ENCODE measurements at places on chromosomes 7 and 10.

DNA sequence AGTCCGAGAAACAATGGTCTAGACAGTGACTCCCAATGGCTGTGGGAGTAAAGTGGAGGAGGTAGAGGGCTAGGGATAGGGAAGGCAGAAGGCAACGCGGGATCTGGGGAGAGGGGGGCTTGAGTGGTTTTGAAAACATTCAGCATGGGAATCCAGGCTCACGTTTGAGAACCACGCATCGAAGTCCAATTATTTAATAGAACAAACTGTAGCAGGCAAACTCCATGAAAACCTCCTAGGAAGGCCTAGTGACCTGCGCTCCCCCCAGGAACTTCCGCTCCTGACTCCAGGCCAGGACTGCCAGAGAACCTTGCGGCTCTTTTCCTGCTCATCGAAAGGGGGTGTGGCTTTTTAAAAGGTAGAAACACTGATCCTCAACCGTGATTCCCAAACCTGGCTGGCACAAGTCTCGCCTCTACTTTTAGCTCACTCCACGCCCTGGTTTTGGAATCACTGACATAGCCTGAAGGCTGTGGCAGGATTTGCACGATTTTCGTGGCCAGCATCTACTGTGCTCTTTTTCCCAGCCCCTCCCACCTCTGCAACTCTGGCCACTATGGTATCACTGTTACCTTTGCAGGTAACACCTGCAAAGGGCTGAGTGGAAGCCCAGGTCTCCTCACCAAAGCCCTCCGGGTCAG is 43.4 kb downstream of the MYOF start:
- peaks cover 75% of the 10 kb centered on the region for H3K4me1 ChIP-seq
- H3K27ac ChIP-seq: peak overlapping the region; percentile 95
- no peaks in the 10 kb centered on the region for H3K36me3 ChIP-seq
- no peaks in the 10 kb centered on the region for H3K27me3 ChIP-seq

DNA sequence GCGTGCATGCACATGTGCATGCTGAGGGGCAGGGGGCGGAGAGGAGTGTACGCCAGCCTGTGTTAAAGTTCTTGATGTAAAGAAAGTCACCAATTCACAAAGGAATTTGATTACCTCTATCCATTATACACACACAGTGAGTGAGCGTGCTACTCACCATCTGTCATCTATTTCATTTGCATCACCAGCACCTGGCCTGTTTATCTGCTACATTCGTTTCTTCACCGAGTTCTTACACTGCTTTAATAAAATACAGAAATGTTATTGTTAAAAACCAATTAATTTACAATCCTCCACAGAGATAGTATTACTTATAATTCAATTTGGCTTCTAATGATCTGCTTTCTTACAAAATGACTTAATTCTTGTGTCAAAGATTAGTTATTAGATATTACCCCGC is 32.6 kb downstream of the NEUROD6 start:
- H3K27me3 ChIP-seq: no peaks in the 10 kb centered on the region
- H3K27ac ChIP-seq: no peak overlapping the region
- no peak overlapping the region for H3K4me3 ChIP-seq
- H3K36me3 ChIP-seq: no peaks in the 10 kb centered on the region

DNA sequence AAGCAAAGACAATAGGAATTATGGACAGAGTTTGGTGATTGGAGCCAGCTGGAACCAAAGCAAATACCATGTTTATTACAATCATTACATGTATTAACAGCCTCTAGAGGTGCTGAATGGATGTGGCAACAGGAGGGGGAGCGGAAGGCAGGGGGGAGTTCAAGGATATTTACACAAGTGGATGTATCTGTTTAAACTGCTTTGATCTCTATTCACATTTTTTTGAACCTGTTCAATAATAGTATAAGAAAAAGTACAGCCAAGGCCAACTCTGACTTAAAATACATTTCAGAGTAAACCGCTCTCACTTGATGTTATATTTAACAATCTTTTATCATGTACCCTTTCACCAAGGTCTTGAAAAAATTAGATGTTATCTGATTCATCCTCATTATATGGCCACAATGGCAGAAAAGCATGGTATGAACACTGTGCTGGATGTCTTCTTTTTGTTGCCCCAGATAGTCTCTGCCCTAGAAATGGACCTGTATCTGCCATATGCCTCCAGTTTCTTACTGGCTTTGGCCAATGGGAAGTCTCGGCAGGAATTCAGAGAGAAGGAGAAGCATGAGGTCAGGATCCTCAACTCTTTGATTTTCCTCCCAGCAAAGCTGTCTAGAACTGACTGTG is 88.2 kb upstream of the FAM133B start:
- H3K27me3 ChIP-seq: no peaks in the 10 kb centered on the region
- H3K27ac ChIP-seq: no peak overlapping the region
- peaks cover 15% of the 10 kb centered on the region for H3K4me1 ChIP-seq
- DNase-seq: no peak
- H3K4me3 ChIP-seq: no peak overlapping the region
- H3K36me3 ChIP-seq: no peaks in the 10 kb centered on the region

GRCh38 chr7:38317515-38317914 is 44.1 kb upstream of the TARP start:
- no peaks in the 10 kb centered on the region for H3K4me1 ChIP-seq
- no peak for DNase-seq
- no peaks in the 10 kb centered on the region for H3K27me3 ChIP-seq
- no peaks in the 10 kb centered on the region for H3K36me3 ChIP-seq
- no peak overlapping the region for H3K27ac ChIP-seq
- no peak overlapping the region for H3K4me3 ChIP-seq

GRCh38 chr10:99850021-99850766 is 67.8 kb downstream of the ABCC2 start:
- no peaks in the 10 kb centered on the region for H3K36me3 ChIP-seq
- peaks cover 5% of the 10 kb centered on the region for H3K4me1 ChIP-seq
- no peaks in the 10 kb centered on the region for H3K27me3 ChIP-seq
- DNase-seq: no peak

DNA sequence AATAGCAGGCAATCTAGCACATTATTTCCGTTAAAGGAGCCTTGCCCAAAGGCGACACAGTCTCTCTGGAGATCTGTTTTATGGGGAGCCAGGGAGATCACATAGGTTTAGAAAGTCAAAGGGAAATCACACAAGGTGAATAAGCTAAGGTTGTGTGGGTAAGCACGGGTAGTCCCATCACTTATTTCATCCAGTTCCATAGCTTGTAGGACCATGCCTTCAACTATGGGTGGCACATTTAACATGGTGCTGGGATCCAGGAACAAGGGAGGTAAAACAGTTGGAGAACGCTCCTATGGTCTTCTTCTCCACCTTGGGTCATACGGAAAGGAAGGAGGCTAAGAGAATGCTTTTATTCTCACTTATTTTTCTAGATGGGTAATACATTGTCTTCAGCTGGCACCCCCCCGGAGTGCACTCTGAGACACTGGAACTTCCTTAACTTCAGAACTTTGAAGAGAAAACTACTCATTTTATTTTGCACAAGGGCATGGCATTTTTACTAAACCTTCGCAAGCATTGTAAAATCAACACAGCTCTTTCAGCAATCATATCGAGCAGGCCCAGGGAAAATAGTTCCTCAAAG is 435.4 kb downstream of the KIF20B start:
- no peak overlapping the region for H3K27ac ChIP-seq
- no peaks in the 10 kb centered on the region for H3K36me3 ChIP-seq
- no peak overlapping the region for H3K4me3 ChIP-seq
- no peaks in the 10 kb centered on the region for H3K4me1 ChIP-seq

DNA sequence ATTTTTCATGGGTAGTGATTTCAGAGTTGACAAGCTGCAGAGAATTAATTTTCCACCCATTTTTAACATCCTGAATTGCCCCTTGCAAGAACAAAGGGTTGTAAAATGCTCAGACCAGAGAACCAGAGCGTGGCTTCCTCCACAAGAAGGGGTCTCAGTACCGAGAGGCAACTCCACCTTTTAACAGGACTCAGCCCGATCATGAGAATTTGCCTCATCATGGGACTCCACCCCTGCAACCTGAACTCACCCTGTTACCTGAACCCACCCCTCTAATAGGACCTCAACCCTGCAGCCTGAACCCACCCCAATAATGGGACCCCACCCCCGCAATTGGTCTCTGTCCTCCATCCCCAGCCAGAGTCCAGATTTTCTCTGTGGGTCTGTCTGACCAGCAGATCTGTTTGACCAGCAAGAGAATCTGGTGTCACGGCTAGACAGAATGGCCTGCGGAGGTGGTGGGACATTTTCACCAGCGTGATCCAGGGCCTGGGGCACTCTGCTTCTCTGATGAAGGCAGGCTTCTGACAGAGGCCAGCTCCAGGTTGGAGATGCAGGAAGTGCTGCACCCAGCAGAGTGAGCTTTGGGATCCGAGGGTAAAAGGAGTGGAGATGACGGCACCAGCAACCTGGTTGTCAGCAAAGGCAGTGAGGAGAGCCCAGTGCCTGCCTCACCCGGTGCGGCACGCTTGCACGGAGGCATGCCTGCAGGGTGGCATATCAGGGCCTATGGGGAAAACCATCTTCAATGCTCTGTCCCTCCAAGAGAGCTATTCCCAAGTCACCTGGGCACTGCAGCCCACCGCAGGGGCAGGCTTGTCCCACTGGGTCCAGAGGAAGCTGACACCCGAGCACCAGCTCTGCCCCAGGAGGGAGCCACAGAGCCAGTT is 136.6 kb downstream of the TCERG1L start:
- no peak overlapping the region for H3K27ac ChIP-seq
- H3K4me1 ChIP-seq: peaks cover 5% of the 10 kb centered on the region
- peak; percentile 33 for DNase-seq
- H3K27me3 ChIP-seq: no peaks in the 10 kb centered on the region

DNA sequence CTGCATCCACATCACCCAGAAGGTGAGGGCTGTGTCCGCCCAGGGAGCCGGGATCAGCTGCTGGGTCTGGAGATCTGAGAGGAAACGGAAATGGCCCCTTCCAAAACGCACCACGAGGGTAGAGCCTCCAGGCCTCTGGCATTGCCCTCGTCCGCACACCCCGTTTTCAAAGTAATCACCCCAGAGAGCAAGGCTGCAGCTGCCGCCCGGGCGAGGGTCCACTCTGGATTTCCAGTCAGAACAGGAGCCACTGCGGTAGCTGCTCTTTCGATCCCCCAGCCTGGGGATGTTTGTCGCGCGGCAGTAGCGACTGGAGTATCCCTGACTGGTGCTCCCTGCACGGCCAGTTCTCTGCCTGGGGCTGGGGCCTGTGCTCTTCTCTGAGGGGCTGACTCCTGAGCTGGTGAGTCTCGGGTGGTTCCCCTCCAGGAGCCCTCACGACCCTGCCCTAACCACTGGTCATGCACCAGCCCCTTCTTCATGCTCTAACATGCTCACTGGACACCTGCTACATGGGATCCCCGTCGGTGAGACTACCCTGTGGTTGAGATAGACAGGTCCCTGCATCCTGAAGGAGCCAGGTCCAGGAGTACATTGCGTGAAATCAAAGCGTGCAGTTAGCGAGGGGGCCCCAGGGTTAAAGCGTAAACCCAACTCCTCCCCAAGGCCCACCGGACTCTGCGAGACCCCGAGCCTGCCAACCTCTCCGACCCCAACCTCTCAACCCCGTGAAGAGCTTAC is 99.2 kb downstream of the FOXL3 start:
- no peaks in the 10 kb centered on the region for H3K4me1 ChIP-seq
- no peaks in the 10 kb centered on the region for H3K36me3 ChIP-seq
- peak; percentile 58 for DNase-seq

DNA sequence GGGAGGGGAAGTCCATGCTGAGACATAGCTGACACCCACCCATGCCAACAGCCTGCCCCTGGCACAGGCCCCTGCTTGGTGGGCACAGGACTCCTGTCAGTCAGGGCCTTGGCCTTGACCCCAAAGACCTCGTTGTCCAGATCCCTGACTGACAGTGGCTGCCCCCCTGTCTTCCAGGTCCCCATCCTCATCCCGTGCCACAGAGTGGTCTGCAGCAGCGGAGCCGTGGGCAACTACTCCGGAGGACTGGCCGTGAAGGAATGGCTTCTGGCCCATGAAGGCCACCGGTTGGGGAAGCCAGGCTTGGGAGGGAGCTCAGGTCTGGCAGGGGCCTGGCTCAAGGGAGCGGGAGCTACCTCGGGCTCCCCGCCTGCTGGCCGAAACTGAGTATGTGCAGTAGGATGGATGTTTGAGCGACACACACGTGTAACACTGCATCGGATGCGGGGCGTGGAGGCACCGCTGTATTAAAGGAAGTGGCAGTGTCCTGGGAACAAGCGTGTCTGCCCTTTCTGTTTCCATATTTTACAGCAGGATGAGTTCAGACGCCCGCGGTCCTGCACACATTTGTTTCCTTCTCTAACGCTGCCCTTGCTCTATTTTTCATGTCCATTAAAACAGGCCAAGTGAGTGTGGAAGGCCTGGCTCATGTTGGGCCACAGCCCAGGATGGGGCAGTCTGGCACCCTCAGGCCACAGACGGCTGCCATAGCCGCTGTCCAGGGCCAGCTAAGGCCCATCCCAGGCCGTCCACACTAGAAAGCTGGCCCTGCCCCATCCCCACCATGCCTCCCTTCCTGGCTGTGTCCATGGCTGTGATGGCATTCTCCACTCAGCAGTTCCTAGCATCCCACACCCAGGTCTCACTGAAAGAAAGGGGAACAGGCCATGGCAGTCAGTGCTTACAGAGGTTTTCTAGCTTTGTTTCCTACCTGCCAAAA is 197.2 kb downstream of the EBF3 start:
- peaks cover 7% of the 10 kb centered on the region for H3K36me3 ChIP-seq
- H3K4me1 ChIP-seq: no peaks in the 10 kb centered on the region
- H3K4me3 ChIP-seq: no peak overlapping the region
- no peak overlapping the region for H3K27ac ChIP-seq
- H3K27me3 ChIP-seq: no peaks in the 10 kb centered on the region

- H3K4me1 ChIP-seq: no peaks in the 10 kb centered on the region
- no peak overlapping the region for H3K4me3 ChIP-seq
- peaks cover 4% of the 10 kb centered on the region for H3K36me3 ChIP-seq
- DNase-seq: no peak
- no peaks in the 10 kb centered on the region for H3K27me3 ChIP-seq
- no peak overlapping the region for H3K27ac ChIP-seq
These were observed 90.6 kb downstream of the ARHGAP12 start for GRCh38 chr10:31838065-31838464.

GRCh38 chr7:24501009-24501408 is 72.2 kb upstream of the PALS2 start:
- H3K36me3 ChIP-seq: no peaks in the 10 kb centered on the region
- no peak for DNase-seq
- no peak overlapping the region for H3K4me3 ChIP-seq
- H3K4me1 ChIP-seq: peaks cover 4% of the 10 kb centered on the region
- no peaks in the 10 kb centered on the region for H3K27me3 ChIP-seq

- no peaks in the 10 kb centered on the region for H3K36me3 ChIP-seq
- H3K4me3 ChIP-seq: no peak overlapping the region
- no peaks in the 10 kb centered on the region for H3K27me3 ChIP-seq
- no peak overlapping the region for H3K27ac ChIP-seq
- DNase-seq: no peak
- H3K4me1 ChIP-seq: no peaks in the 10 kb centered on the region
These were observed 110.3 kb downstream of the RNF133 start for GRCh38 chr7:122588621-122589020.

GRCh38 chr10:88337134-88337533 is 246.0 kb downstream of the RNLS start:
- no peaks in the 10 kb centered on the region for H3K36me3 ChIP-seq
- no peaks in the 10 kb centered on the region for H3K4me1 ChIP-seq
- no peak overlapping the region for H3K4me3 ChIP-seq
- DNase-seq: no peak

GRCh38 chr10:101046332-101047238 is 15.2 kb upstream of the KAZALD1 start:
- H3K27me3 ChIP-seq: peaks cover 3% of the 10 kb centered on the region
- no peak overlapping the region for H3K27ac ChIP-seq
- no peaks in the 10 kb centered on the region for H3K36me3 ChIP-seq
- DNase-seq: no peak

GRCh38 chr7:20298486-20298901 is 32.2 kb upstream of the ITGB8 start:
- H3K36me3 ChIP-seq: no peaks in the 10 kb centered on the region
- H3K27me3 ChIP-seq: no peaks in the 10 kb centered on the region
- no peak overlapping the region for H3K4me3 ChIP-seq
- no peak overlapping the region for H3K27ac ChIP-seq
- no peaks in the 10 kb centered on the region for H3K4me1 ChIP-seq

Data from tibial artery (tissue), 4 donors.